ENCODE measurements at places on chromosomes 4 and X.

DNA sequence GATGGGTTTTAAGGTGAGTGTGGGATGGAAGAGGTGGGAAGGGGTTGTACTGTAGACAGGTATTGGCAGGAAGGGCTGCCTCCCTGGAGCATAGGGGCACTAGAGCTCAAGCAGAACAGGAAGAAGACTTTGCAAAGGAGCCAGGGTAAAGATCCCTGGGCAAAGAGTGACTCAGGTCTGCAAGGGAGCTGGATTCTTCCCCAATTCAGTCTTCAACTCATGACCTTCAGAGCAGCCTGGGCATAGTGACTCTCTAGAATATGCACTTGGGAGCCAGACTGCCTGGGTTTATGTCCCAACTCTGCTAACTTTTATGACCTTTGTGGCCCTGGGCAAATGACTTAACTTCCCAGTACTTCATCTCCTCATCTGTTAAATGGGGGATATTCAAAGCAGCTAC, 4.0 kb downstream of the LONRF3 start:
- DNase-seq, result no peak

GRCh38 chr4:94877973-94878372, 120.2 kb downstream of the BMPR1B start:
- no peak for DNase-seq

GRCh38 chr4:168551945-168552695, 55.3 kb downstream of the PALLD start:
- peak; percentile 61 for DNase-seq

DNA sequence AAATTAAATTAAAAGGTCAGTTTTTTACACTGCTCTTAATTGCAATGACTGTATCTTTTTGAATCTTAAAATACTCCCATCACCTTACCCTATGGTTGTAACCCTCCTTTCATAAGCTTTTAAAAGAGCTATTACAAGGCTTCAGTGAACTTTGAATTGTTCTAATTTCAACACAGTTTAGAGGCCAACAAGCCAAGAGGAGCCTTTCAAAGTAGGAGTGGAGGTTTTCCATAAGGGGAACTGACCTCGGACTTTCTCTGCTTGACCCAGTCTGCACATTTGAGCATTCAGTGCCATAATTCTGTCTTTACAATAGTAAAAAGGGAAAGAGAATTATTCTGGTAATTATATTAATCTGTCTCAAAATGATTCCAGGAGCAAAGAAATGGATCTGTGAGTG, 98.9 kb downstream of the PARM1 start:
- no peak for DNase-seq

DNA sequence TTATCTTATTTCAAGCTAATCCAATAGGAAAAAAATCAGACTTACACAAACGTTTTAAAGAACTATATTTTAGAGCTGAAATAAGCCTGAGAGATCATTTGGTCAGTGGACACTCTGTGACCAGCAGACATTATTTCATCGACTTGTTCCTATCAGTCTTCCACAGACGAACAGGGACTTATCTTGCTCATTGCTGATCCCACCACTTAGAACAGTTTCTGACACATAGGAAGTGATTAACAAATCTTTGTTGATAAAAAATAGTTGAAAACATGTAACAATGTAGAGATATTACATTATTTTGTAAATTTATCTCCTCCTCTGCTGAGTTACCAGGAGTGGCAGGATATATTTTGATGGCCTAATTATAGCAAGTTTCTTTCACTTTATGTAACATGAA, 65.8 kb downstream of the TAPT1 start:
- no peak for DNase-seq

DNA sequence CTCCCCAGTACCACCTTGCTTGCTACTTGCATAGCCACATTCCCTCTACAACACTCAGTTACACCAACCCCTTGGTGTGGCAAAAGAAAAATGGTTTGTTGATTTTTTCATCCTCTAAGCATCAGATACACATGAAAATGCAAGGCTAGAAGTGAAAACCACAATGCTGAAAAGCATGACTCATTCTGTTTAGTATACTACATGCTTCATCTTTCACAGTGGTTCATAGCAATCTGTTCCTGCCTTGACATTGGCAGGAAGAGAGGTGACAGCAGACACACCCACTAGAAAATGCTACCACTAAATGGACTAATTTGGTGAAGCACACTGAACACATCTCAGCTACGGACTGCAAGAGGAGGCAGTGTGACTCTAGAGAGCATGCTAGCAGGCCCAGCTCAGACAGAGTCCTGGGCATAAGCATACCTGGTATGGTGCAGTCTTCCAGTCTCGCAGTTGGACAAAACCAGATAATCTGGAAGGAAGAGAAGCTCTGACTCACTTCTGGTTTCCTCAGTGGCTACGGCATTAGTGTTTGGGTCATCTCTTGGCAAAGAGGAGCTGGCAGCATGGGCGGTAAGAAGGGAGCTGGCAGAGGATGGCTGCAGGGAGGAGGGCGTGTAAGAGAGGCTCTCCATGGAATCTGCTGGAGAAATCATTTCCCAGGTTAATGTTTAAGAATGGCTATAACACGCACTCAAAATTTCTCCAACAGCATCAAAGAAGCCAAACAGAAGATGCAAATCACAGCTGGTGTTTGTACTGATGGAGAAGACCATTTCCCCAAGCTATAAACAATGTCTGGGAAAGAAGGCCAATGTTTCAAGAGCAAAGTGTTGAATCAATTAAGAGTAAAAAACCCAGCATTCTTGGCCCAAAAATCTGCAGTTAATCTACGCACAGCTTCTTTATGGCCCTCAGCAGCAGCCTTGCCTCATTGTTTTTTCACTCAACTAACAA, 37.8 kb downstream of the GAB3 start:
- peak; percentile 93 for DNase-seq

- DNase-seq, result no peak
Measured at GRCh38 chr4:67151376-67152343, 393.6 kb downstream of the CENPC start.

- no peak for DNase-seq
Measured at GRCh38 chr4:85784348-85784747, 309.4 kb downstream of the ARHGAP24 start.

DNA sequence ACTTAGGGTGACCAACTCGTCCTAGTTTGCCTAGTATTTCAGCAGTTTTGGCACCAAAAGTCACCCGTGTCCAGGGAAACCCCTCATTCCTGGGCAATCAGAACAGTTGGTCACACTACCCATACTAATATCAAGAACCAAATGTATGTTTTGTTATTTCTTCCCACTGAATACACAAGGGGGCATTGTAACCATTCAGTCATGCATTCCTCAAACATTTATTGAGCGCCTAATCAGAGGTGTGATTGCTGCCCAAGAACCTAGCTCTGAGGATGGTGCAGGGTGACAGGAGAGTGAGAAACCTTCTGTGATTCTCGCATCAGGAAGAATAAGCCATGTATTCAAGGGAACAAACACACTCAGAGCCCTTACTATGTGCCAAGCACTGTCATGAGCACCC, 69.8 kb upstream of the RAI2 start:
- DNase-seq, result no peak

GRCh38 chr4:8317474-8317873, 47.9 kb downstream of the HTRA3 start:
- no peak for DNase-seq

GRCh38 chr4:112053825-112054350, 91.4 kb upstream of the FAM241A start:
- no peak for DNase-seq

DNA sequence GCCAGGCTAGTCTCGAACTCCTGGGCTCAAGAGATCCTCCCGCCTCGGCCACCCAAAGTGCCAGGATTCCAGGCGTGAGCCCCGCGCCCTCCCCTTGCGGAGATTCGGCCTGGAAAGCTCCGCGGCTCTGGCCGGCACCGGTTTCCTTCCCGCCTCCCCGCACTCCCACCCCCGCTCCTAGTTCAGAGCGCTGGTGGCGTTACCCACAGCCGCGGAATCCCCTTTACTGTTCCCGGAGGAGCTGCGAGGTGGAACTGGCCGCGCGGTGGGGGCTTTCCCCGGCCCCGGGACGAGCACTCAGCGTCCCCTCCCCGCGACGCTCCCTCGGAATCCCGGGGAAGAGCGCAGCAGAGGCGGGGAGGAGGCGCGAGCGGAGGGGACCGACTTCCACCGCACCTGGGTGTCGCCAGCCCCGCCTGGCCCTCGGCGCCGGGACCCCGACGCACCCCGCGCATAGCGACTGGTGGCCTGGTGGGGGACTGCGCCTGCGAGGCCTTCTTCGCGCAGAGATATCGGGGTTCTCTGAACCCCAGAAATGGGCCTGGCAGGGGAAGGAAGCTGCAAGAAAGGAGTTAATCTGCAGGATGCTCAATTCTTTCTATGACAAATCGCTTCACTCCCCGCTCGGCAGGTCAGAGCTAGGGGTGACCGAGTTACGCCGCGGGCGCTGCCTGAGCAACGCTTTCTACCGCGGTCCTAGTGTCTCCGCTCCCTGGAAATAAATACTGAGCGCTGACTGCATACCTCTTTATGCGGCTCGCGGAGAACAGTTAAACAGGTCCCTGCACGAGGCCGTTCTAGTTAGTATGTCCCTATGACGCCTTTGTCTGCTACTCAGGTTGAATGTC, 14.6 kb upstream of the SLC25A4 start:
- DNase-seq, result no peak

DNA sequence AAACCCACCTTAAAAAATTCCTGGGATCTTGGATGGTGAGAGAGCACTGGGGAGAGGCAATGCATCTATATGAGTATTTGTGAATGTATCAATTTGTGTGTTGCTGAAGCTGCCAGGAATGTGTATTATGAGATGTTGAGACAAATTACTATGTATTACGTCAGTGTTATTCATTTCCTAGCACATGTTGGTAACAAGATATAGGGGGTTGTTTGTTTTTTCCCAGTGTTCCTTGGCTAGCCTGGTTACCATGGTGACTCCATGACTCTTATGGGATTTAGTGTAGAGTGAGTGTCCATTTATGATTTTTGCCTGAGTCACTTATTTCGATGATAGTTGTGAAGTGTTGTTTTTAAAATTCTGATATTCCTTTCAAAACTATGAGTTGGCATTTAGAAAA, 65.6 kb downstream of the RAB40A start:
- DNase-seq, result peak; percentile 62

GRCh38 chr4:146098978-146099377, 76.5 kb upstream of the LSM6 start:
- DNase-seq, result no peak

GRCh38 chrX:43175434-43175833, 397.5 kb upstream of the PPP1R2C start:
- DNase-seq, result no peak

GRCh38 chrX:41308884-41309647, 24.9 kb upstream of the DDX3X start:
- DNase-seq, result no peak

GRCh38 chr4:98470366-98470765, 188.0 kb downstream of the TSPAN5 start:
- DNase-seq, result no peak

- no peak for DNase-seq
Measured at GRCh38 chrX:46130247-46130646, 415.0 kb downstream of the ZNF674 start.

DNA sequence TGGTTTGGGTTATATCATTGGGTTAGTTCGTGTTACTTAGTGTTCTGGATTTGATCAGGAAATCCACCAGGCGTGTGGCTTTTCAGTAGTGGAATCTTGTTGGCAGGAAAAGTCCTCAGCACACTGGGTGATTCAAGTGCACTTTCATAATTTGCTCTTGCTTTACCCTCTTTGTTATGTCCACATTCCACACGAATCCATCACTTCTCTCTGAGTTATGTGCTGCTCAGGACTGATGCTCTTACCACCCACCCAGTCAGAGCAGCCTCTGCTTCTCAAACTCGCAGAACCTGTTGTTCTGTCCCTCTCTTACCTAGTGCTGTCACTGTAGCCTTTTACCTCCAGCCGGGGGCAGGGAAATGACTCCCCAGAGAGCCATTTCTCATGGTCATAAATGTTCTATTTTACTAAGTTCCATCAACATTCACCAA, 37.2 kb upstream of the SCRG1 start:
- no peak for DNase-seq

- no peak for DNase-seq
Measured at GRCh38 chr4:19400820-19401219, 850.9 kb upstream of the SLIT2 start.

- DNase-seq, result no peak
Measured at GRCh38 chrX:124720532-124720931, 374.2 kb downstream of the SH2D1A start.

- peak; percentile 54 for DNase-seq
Measured at GRCh38 chrX:110847334-110847733, 51.7 kb upstream of the CHRDL1 start.

GRCh38 chr4:94419956-94420355, 31.8 kb upstream of the PDLIM5 start:
- DNase-seq, result no peak

DNA sequence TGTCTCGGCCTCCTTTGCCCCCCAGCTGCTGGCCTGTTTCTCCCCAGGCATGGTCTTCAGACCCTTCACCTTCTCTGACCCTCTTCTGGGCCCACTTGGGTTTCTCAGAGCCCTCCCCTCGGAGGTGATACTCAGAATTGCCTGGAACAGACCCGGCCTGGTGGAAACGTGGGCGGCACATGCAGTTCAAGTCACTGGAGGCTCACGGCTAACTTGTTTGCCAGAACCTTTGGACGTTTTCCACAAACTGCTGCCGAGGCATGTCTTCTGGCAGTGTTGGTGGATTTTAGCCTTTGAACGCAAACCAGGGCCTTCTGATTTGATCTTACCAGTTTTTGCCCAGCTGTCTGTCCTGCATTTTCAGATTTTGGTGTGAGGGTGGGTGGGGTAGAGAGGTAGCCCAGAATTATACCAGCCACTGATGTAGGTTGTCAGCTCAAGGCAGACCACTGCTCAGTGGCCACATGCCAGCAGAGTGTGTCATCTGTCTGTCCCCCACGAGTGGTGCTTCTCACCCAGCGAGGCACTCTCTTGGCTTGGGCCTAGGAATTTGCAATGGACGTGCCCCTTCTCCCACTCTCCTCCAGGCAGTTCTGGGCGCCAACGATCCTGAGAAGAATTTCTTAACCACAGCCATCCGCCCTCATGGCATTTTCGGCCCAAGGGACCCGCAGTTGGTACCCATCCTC, 32.5 kb upstream of the ZNF185 start:
- DNase-seq, result no peak

- no peak for DNase-seq
Measured at GRCh38 chr4:109303140-109303496, 660 bp upstream of the COL25A1 start.

DNA sequence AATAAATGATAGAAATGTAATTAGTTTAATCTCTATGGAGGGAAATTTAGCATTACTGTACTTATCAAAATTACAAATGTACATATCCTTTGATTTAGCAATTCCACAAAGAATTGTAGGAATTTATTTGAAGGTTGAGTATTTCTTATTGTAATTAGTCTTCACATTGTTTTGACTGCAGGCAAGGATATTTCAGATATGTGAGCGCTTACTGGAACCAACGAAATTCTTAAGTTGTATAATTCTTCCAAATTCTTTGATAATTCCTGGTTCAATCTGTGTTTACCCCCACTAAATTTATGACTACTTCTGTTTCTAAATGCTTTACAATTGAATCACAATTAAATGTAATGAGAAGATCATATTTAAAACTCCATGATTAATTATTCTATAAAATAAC, 26.9 kb upstream of the WWC2 start:
- DNase-seq, result no peak

DNA sequence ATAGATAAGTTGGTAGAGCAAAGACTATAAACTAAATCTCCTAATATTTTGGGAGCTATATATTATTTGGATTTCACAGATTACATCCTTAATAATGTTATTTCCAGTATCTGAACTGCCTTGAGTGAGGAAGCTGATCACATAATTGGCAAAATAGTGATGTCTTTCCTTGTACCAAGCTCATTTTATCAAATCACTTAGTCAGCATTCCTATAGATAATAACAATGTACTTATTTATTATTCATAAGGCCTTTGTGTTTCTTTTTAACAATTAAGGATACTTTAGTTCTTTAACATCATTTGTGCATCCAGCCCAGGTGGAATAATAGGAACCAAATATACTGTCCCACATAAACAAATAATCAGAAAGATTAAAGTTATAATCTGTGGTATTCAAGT, 1093.6 kb downstream of the PCDH18 start:
- no peak for DNase-seq
